Effector memory CD8-positive, alpha-beta T cell (primary cell): ENCODE measurements at places on chromosomes 13 and 19.

DNA sequence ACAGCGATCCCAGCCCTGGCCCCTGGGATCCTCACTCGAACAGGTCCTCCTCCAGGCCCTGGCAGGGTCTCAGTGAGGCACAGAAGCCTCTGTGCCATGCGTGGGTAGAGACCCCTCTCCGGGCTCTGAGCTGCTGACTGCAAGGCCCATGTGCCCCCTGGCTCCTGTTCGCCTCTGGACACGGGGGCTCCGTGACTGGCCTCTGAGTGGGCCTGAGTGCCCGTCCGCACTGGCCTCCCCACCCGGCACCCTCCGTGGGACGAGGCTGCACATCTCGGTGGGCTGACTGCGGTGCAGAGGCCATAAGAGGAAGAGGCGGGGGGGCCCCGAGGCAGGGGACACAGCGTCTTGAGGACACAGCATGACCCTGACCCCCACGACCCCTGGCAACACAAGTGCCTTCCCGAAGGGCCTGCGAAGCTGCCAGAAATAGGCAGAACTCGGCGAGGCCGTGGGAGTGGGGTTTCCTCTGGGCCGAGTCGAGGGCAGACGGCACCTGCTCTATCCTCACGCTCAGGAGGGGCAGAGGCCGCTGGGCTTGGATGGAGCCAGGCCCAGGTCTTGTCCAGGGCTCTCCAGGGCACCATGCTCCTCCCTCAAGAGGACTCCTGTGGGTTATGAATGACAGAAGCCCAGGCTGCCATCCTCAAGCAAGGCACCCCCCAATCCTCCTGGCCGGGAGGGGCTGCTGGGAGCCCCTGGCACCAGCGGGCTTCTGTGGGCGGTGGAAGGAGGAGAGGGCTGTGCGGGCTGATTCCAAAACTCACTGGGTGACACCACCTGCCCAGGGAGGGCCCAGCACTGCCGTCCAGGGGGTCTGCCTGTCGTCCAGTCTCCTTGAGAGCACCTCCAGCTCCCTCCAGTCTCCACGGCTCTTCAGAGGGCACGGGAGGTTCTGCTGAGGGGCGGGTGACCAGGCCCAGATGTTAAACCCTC, 52.6 kb downstream of the RASA3 start:
- DNase-seq, result no peak

GRCh38 chr19:6731822-6732221, 5.6 kb downstream of the GPR108 start:
- DNase-seq, result no peak

GRCh38 chr19:29694669-29695627, 20.1 kb downstream of the C19orf12 start:
- peak; percentile 83 for DNase-seq

- peak; percentile 55 for DNase-seq
These were observed 1.5 kb upstream of the HCN2 start for GRCh38 chr19:588093-588740.

DNA sequence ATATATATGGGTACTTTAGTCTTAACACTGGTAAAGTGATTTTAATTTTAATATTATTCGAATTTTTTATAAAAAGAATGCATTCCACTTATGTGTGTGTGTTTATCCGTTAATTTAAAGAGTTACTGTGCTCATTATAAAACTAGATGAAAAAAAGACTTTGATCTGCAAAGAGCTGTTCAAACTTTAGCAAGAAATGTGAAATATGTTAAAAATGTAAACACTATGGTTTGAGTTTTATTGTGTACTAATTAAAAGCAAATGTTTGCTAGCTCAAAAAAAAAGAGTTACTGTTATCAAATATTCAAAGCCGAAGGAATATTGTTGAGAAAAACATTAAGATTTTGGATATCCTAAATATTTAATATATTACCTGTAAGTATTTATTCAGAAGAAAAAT, 34.5 kb downstream of the UFM1 start:
- DNase-seq, result no peak

- peak; percentile 84 for DNase-seq
These were observed at the start of gene IL27RA for GRCh38 chr19:14031719-14032480. Gene IL27RA (plus strand): TSS chr19:14031762. CDS start chr19:14031873, 111 bp downstream.

DNA sequence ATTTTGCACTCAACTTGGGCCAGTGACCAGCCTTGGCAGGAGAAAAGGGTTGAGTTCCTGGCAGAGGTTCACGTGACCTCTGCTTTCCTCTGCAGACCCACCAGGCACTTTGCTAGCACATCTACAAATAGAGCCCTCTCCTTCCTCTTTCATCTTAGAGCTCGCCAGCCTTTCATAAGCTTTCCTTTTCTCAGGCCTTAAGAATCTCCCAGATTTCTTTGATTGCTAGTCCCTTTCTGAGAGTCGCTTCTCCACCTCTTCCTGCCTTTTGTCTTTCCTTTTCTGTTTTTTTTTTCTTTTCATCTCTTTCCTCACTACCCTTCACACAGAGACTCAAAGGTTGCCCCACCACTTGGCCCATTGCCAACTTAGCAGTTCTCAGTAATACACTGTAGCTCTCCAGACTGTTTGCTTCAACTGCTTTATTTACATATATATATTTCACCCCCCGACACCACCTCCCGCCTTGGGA, 375.7 kb upstream of the SPRY2 start:
- no peak for DNase-seq

DNA sequence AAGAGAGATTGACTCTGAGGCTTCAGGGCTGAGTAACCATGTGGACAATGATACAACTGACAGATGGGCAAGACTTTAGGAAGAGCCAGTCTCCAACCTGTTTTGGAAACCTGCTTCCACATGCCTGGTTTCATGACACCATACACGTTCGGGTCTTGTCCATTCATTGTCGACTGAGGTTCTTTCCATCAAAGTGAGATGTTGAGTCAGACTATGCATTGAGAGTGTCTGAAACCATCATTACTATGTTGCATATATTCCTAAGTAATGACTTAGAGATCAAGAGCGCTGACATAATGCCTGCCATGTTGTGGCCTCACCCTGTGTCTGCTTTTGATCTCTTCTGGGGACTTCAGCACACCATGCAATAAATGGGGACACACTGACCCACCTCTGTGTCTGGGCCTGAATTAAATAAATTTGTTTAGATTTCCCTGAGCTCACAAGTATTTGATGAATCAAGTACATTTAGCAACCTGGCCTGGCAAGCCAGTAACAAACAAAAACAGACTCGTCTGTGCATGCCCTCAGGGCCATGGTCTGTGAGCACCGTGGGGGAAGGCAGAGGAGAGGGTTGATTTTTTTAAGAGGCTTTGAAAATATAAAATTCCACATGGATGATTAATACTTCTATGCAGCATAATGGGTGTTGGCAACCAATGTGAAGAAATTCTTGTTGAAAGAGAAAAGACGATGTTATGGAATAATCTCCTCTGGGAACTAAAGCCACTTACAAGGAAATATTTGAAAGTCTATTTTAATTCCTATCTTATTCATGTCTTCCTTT, 49.9 kb upstream of the UBAC2 start:
- DNase-seq, result no peak
